ENCODE measurements at places on chromosomes 3 and 15.
A peak's percentile ranks its signal among the peaks of the same experiment; 100 is the strongest.

GRCh38 chr3:141249041-141249440, 17.4 kb downstream of the PXYLP1 start:
- no peak for DNase-seq

DNA sequence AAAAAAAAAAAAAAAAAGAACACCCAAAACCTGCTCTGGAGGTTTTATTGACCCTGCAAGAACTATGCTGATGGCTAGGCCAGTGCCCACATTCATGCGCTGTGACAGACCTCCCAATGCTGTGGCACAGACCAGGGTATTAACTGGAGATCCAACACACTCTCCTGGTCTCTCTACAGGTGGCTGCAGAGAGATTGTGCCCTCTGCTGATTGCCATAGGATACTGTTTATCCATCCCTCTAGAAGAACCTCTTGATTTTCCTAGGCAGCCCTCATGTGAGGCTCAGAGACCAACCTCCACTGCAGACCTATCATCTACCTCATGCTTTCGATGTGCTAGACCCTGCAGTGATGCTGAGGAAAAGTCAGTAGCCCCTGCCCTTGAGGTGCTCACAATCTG, 125.5 kb upstream of the TRIM42 start:
- DNase-seq = no peak

DNA sequence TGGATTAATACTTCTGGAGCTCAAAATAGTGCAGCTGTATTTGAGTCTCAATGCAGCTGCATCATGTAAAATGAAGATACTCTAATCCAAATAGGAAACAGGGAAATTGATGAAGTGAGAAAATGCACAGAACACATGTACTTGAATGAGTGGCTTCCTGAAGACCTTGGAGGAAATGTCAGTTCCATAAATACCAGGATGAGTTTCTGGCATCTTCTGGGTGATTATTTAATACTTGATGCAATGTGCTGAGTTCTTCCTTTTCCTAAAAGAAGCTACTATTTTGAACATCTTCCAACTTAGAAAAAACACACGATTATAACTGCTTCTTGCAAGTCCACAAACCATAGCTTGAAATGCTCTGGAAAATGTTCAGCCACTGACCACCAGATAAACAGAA, 162.8 kb downstream of the SLC9A9 start:
- no peak for DNase-seq

GRCh38 chr3:89649431-89649830, 542.0 kb downstream of the EPHA3 start:
- DNase-seq = no peak

- no peak for DNase-seq
These were observed 17.5 kb upstream of the APEH start for GRCh38 chr3:49656541-49657112.

DNA sequence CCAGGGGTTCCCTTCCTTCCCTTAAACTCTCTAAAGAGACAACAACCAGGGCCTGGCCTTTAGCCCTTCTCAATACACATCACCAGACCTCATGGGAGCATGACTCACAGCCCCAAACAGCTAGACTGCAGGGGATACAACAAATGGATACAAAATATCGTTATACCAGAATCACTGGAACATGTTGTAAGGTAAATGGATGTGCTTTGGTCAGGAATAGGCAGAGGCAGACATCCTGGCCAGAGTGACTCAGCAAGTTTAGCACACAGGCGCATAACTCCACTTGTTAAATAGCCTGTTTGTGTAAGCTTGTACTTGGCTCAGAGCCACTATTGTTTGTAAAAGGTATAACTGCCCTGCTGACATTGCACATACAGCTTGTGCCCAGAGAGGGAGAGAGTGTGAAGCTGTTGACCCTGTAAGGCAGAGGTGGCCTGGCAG, 18.3 kb downstream of the TMED3 start:
- DNase-seq = no peak

- no peak for DNase-seq
These were observed 243.9 kb downstream of the ZBTB20 start for GRCh38 chr3:114903213-114903612.

DNA sequence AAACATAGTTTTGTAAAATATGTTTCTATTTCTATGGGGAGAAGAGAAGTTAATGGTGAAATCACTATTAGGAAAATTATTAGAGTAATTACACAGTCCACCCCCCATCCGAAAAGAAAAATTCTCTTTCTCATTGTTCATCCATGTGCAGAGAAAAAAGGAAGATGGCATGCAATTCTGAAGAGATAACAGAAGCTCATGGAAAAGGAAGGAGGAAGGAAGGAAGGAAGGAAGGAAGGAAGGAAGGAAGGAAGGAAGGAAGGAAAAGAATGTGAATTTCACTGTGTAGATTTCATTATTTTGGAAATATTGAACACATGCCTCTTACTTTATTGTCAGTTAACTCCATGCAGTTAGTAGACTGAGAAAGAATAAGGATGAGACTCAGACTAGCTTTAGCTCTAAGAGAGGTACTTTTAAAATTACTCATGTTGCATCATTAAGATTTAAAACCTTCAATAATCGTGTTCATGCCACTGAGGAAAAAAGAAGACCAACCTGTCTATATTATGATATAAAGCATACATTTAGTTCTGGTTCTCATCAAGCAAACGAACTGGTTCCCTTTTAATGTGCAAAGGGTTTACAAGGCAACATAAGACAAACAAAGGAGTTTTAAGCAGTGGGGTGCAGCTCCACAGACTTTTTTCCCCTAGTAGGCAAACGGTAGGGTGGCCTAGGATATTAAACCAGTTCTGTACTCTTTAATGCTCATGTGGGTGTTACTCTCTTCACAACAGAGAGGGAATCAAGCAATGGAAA, 379.6 kb downstream of the FOXP1 start:
- DNase-seq = no peak

- no peak for DNase-seq
These were observed 27.9 kb downstream of the PLCL2 start for GRCh38 chr3:16912400-16913263.

GRCh38 chr3:43953380-43953779, 262.6 kb downstream of the ABHD5 start:
- no peak for DNase-seq

DNA sequence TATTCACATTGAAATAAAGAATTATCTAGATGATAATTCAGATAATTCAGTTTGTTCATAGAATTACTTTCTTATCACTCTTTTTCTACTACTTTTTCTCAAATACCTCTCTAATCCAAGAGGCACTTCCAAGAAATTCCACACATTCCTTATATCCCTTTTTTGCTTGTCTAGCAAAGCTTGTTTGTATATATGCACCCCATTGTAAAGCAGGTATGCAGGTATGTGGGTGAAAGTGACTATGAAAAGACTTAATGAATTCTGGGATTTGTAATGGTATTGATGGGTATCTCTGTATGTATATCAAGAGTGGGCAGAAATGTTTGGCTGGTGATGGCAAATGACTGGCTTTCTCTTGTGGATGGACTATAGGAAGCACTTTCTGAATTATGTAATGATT, 94.1 kb upstream of the FGF7 start:
- no peak for DNase-seq

- no peak for DNase-seq
These were observed 80.9 kb downstream of the LRRC3B start for GRCh38 chr3:26703519-26703918.

DNA sequence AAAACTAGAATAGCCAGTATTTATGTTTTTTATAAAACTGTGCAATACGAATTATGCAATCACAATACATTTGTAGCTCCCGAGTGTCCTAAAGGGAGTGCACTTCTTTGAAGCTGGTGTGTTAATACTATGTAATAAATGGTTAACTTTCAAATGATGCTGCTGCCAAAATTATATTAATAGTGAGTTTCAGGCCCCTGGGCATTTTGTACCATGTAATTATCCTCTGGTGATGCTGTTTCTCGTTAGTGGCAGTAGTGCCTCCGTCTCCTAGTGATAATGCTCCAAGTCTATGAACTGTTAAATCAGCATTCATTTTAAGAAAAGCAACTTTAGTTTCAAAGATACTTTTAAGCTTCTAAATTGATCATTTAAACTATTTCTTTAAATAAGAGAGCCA, 132.7 kb upstream of the BHLHE40 start:
- DNase-seq = no peak

GRCh38 chr3:182715006-182715405, 78.3 kb upstream of the ATP11B start:
- no peak for DNase-seq

GRCh38 chr3:13266651-13267362, 153.3 kb downstream of the NUP210 start:
- DNase-seq = no peak

GRCh38 chr15:74790080-74790916, 8.4 kb downstream of the CSK start:
- no peak for DNase-seq

- DNase-seq = no peak
These were observed 8.6 kb upstream of the TRH start for GRCh38 chr3:129965937-129966336.

DNA sequence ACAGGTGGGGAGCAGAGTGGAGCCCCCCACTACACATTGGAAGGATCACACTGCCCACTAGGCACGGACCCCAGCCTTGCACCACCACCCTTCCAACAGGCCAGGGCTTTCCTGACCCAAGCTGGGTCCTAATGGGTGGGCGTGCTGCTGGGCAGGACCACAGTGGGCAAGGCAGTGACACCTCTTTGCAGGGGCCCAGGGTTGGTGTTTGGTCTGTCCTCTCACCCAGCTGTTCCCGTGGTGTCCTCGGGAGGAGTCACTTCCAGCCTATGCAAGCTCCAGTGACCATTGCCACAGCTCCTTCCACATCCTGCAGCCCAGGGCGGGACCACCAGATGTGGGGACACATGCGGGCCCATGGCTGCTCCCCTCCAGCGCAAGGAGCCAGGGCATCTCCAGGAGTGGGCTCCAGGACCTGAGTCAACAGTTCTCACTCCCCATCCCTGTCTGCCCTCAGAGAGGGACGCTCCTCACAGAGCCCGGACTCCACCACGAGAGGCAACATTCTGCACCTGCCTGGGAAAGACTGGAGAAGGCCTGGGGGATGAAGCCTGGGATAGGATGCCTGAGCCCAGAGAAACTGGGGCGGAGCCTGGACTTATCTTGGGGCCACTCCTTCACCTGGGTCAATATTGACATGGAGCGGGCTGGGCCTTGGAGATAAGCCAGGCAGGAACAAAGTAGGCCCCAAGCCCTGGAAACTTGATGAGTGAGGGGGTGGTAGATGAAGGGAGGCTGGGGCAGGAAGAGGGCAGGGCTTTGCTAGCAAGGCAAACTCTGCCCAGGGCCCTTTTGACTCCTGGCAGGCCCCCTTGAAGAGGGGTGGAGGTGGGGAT, 3.9 kb upstream of the VILL start:
- DNase-seq = no peak

DNA sequence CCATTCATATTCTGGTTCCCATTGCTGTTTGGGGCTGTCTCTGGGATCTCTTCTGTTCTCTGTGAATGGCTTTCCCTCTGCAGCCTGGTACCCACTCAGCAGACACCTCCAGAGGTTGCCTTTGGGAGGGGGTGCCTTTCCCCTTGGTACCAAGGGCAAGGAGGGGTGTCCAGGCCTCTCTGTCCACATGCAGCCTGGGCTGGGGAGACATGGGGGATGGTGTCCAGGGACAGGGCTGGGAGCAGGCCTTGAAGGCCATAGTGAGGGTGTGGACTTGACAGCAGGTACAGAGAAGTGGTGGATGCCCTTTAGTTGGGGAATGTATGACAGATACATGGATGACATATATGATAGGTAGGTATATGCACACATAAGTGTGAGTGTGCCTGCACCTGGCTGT, 83.7 kb downstream of the PLXNA1 start:
- no peak for DNase-seq

- no peak for DNase-seq
These were observed 40.5 kb upstream of the CCR4 start for GRCh38 chr3:32910954-32911353.

DNA sequence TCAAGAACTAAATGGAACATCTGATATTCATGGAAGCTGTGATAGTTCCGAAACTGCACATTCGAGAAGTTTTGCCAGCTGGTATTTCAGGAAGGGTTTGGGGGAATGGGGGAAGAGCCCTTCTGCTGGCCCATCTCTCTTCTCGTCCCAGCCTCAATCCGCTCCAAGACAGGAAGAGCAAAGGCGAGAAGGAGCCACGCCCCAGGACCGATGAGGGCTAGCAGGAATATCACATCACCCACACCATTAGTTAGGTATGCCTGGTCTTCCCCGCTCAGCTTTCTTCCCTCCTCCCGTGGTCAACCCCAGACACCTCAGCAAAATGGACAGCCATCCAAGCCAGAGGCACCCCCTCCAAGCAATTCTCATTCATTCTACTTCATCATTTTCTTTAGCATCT, 14.9 kb upstream of the PCSK6 start:
- no peak for DNase-seq

DNA sequence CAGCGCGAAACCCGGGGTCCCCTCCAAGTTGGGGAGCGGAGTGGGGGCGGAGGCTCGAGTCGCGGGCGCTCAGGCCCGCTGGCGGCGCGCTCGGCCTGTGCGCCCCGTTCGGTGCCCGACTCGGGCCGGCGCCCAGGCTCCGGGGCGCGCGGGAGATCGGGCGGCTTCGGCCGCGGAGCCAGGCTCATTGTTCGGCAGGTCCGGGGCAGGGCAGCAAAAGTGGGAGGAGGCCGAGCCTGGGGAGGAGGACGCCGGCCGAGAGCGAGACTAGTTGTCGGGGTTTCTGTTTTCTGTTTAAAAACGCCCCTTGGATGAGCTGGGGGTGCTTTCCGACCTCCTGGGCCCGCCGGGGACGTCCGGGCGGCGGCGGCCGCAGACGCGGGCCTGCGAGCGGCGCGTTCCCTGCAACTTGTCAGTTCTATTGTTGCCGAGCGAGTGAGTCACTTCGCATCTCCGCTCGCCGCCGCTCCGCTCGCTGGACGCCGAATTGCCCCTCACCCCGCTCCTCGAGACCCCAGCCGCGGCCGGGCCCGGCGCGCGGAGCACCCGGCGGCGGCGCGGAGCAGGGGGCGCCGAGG, 676 bp downstream of the TCF12 start:
- DNase-seq = peak; percentile 23

DNA sequence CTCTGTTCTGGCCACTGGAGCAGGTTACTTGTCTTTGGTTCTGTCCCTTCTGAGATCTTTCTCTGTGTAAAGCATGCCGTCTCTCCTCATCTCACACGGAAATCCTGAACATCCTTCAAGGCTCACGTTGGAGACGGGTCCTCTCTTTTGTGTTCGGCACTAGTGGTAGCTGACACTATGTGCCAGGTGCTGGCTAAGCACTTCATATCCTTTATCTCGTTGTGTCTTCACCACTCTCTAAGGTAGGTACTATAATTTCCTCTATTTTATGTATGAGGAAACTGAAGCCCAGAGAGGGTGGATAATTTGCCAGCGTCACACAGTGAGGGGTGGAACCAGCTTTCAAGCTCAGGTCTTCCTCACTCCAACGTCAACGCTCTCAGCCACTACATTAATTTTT, 1.2 kb downstream of the IFT122 start:
- DNase-seq = no peak
